ENCODE measurements at places on chromosomes 3 and 15.

- H3K27me3 ChIP-seq: no peaks in the 10 kb centered on the region
- H3K4me3 ChIP-seq: no peak overlapping the region
- H3K36me3 ChIP-seq: peaks cover 3% of the 10 kb centered on the region
- no peak overlapping the region for H3K27ac ChIP-seq
- no peak for DNase-seq
Observed at GRCh38 chr15:31331389-31331788, 4.8 kb downstream of the KLF13 start.

DNA sequence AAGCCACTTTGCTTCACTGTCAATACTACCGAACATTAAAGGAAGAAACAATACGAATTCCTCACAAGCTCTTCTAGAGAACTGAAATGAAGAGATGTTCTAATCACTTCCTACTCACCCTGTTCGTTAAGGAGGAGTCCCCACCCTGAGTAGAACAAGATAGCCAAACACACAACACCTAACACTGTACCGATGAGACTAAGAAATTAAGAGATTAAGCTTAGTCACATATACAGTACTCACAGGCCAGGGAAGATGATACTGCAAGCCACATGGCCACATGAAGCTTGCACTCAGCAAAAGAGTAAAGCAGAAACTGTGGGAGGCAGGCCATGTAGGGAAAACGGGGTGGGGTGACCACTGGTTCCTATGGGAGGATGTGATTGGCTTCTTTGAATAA lies 48.0 kb downstream of the CGGBP1 start:
- no peak overlapping the region for H3K27ac ChIP-seq
- H3K36me3 ChIP-seq: no peaks in the 10 kb centered on the region
- no peaks in the 10 kb centered on the region for H3K27me3 ChIP-seq
- DNase-seq: no peak
- no peaks in the 10 kb centered on the region for H3K4me1 ChIP-seq

- no peaks in the 10 kb centered on the region for H3K4me1 ChIP-seq
- no peak overlapping the region for H3K4me3 ChIP-seq
- H3K27ac ChIP-seq: no peak overlapping the region
Observed at GRCh38 chr3:12300137-12300536, 11.3 kb downstream of the PPARG start.

DNA sequence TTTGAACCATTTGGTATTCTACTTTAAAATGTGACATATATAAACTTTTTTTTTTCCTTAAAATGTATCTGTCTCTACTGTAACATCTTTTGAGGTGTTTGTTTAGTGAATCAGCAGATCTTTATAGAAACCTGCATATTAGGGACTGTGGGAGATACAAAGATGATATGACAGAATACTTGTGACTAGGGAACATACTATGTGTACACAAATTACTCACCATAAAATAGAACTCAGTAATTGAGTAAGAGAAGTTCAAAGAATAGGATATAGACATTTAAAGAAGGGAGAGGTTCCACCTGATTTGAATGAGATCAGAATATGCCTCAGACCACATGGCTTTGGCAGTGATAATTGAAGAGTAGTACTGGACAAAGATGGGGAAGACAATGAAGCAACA lies 47.9 kb downstream of the ATP2C1 start:
- no peak overlapping the region for H3K4me3 ChIP-seq
- no peaks in the 10 kb centered on the region for H3K4me1 ChIP-seq
- peaks cover 10% of the 10 kb centered on the region for H3K36me3 ChIP-seq
- no peaks in the 10 kb centered on the region for H3K27me3 ChIP-seq
- DNase-seq: no peak

DNA sequence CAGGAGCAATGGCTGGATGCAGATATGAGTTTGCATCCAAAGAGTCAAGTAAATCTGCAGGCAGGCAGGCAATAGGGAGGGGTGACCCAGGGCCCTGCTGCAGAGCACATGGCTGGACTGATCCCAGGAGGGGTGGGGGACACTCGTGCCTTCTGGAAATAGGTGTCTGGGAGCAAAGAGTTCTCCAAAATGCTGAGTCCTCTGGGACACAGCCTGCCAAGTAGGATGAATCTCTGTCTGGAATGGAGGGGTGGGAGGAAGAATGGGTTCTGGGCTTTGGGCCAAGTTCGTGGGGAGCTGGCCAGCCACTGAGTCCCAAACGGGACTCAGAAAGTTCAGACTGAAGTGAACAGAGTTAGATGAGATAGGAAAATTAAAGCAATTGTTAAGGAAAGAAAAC lies 214.5 kb downstream of the MTHFS start:
- H3K27me3 ChIP-seq: no peaks in the 10 kb centered on the region
- H3K4me1 ChIP-seq: peaks cover 19% of the 10 kb centered on the region
- no peak overlapping the region for H3K27ac ChIP-seq
- no peak overlapping the region for H3K4me3 ChIP-seq
- peak; percentile 80 for DNase-seq

- H3K27ac ChIP-seq: no peak overlapping the region
- H3K27me3 ChIP-seq: no peaks in the 10 kb centered on the region
- no peak for DNase-seq
- no peaks in the 10 kb centered on the region for H3K36me3 ChIP-seq
Observed at GRCh38 chr15:37034835-37035748, 65.3 kb downstream of the MEIS2 start.

GRCh38 chr3:148601766-148602685 lies 95.7 kb upstream of the AGTR1 start:
- H3K4me1 ChIP-seq: no peaks in the 10 kb centered on the region
- H3K36me3 ChIP-seq: no peaks in the 10 kb centered on the region
- no peak overlapping the region for H3K4me3 ChIP-seq
- H3K27ac ChIP-seq: no peak overlapping the region
- no peak for DNase-seq

DNA sequence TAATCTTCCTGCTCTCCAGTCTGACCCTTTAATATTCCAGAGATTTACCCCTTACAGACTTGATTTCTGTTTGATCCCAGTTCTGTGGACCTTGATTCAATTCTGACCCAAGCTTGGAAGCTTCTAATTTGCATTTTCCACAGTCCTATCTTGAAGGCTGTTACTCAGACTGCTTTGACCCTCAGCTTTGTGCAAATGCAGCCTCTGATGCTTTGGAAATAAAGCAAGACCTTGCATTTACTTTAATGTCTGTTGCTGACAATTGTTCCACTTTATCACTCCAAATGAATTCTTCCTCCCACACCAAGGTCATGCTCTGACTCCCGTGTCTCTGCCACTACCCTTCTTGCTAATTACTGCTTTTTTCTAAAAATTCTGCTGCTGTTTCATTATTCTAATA lies 886.0 kb downstream of the TUSC7 start:
- DNase-seq: no peak
- H3K4me1 ChIP-seq: no peaks in the 10 kb centered on the region
- no peaks in the 10 kb centered on the region for H3K27me3 ChIP-seq
- no peaks in the 10 kb centered on the region for H3K36me3 ChIP-seq
- H3K4me3 ChIP-seq: no peak overlapping the region
- no peak overlapping the region for H3K27ac ChIP-seq

- H3K4me1 ChIP-seq: no peaks in the 10 kb centered on the region
- no peaks in the 10 kb centered on the region for H3K36me3 ChIP-seq
- no peak for DNase-seq
- H3K27me3 ChIP-seq: no peaks in the 10 kb centered on the region
- no peak overlapping the region for H3K27ac ChIP-seq
Observed at GRCh38 chr3:30988769-30989168, 94.3 kb upstream of the GADL1 start.

DNA sequence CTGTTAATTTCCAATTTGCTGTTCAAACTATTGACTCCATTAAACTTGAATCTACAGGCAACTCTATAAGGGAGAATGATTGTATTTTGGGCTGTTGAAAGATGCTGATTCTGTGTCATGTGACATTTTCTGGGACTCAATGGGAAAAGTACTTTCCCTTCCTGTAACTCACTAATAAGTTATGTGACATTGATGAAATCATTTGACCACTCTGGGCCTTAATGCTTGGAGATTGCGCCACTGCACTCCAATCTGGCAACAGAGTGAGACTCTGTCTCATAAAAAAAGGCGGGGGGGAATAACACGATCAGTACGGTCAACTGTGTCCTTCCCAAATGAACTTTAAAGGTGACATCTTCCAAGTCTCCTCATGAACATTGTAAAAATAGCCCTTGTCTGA lies 215.2 kb upstream of the SGO1 start:
- DNase-seq: no peak
- no peak overlapping the region for H3K27ac ChIP-seq
- no peaks in the 10 kb centered on the region for H3K4me1 ChIP-seq
- no peaks in the 10 kb centered on the region for H3K27me3 ChIP-seq
- H3K36me3 ChIP-seq: no peaks in the 10 kb centered on the region

DNA sequence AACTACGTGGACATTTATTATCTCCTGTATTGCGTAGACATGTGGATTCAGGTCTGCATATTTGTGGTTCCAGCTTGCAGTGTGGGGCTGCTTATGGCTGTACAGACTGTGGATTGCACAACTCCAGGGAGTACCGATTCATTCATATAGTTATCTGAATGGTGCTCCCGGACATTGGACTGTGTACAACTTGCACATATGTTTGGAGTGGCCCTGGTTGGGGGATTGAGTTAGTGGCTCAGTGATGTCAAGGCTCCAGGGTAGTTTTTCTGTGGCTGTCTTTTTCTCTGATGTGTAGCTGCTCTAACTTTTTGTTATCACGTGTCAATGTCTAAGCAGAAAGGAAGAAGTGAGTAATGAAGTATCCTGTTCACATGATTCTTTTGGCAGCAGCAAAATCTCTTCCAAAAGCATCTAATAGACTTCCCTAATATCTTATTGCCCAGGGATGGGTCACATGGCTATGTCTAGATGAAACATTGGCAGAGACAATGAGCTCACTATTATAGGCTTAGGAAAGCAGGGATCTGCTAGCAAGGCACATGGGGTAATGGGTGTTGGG lies 15.8 kb downstream of the ST3GAL6 start:
- DNase-seq: no peak
- peak overlapping the region; percentile 87 for H3K27ac ChIP-seq
- no peaks in the 10 kb centered on the region for H3K27me3 ChIP-seq
- no peaks in the 10 kb centered on the region for H3K36me3 ChIP-seq
- H3K4me3 ChIP-seq: no peak overlapping the region

GRCh38 chr3:58326267-58326900 lies 6.3 kb upstream of the PXK start:
- no peak overlapping the region for H3K27ac ChIP-seq
- H3K36me3 ChIP-seq: peaks cover 2% of the 10 kb centered on the region
- H3K4me1 ChIP-seq: no peaks in the 10 kb centered on the region
- H3K4me3 ChIP-seq: no peak overlapping the region

DNA sequence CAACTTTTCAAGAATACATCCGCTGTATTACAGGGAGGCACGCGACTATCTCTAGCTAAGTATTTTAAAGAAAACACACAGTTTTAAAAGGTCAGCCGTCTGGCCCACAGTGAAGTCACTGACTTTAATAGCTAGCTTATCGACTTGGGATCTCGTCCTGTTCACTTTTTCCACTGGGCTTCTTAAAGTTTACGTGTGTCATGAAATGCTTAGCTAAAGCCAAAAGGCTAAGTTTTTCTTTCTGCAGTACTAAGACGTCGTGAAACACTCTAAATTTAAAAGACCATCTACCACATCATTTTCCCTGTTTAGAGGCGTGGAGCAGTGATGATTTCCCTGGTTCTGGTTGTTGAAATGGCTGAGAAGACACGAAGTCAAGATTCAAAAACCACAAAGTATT lies 27.1 kb downstream of the LRIG1 start:
- H3K36me3 ChIP-seq: no peaks in the 10 kb centered on the region
- no peaks in the 10 kb centered on the region for H3K27me3 ChIP-seq
- no peak overlapping the region for H3K4me3 ChIP-seq
- peaks cover 28% of the 10 kb centered on the region for H3K4me1 ChIP-seq
- peak overlapping the region; percentile 11 for H3K27ac ChIP-seq

DNA sequence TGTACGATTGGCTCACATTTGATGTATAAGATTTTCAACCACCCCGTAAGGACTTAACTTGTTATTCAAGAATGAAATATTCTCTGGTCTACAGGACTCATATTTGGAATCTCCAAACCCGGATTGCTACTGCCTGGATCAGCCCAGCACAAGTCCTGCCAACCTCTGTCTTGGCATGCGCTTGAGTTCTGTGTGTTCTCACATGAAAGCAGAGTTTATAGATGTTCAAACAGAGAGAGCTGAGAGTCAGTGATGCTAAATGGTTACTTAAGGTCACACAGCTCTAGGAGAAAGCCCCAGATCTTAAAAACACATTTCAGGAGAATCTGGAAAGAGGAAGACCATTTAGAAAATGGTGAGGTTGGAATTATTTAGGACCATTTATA lies 268.0 kb upstream of the TBL1XR1 start:
- no peaks in the 10 kb centered on the region for H3K36me3 ChIP-seq
- no peak overlapping the region for H3K27ac ChIP-seq
- no peaks in the 10 kb centered on the region for H3K4me1 ChIP-seq
- DNase-seq: no peak

GRCh38 chr15:63348392-63348791 lies 33.3 kb downstream of the CA12 start:
- H3K36me3 ChIP-seq: peaks cover 6% of the 10 kb centered on the region
- peak; percentile 60 for DNase-seq
- H3K4me1 ChIP-seq: peaks cover 35% of the 10 kb centered on the region
- H3K4me3 ChIP-seq: no peak overlapping the region

All from spinal cord (tissue), 10 donors.